Left cardiac atrium (tissue), 4 donors: ENCODE measurements at places on chromosomes 5 and 9. TPM values are rescaled to one million over a fixed set of nuclear protein-coding genes. Genes with fewer than 3 reads are reported as not detected.

DNA sequence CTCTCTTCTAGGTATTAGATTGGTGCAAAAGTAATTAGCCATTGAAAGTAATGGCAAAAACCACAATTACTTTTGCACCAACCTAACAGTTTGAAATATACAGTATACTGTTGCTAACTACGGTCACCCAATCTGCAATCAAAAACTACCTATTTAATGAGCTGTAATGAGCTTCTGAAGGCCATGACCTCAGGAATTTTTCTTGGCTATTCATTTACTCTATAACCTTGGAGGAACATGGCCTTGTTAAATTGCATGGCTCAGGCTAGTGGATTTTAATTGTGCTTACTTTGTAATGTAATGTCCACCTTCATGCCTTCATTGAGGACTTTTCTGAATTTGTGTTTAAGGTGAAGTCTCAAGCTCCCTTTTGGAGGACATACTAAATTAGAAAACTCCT is 24.7 kb downstream of the DNAH5 start:
- DNase-seq: no peak

Gene SPATA31A3
- not detected for total RNA-seq

Gene LMNB1
- 6.2 TPM for total RNA-seq

DNA sequence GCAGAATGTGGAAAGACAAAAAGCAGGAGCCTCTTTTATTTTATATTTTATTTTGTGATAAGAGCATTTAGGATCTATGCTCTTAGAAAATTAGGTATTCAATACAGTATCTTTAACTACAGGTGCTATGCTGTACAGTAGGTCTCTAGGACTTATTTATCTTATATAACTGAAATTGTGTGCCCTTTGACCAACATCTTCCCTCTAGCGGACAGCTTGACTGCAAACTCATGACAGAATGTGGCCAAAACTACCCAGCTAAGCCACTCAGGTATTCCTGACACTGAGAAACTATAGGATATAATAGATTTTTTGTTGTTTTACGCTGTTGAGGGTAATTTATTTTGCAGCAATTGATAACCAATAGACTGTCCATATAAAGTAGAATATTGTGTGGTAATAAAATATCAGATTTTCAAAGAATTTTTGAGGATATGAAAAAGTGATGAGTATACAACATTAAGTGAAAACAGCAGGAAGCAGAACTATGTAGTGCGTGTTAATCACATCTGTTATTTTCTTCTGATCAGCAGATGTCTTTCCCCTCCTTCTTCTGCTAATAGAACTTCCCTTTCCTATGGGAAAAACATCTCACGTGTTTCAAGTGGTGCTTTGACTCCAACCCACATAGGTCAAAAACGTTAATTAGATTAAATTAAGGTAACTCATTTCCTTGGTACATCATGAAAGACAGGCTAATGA is 69.9 kb upstream of the SELENOP start:
- no peak for DNase-seq
